DMS153 (cell line): ENCODE measurements at places on chromosomes 16 and 17.

DNA sequence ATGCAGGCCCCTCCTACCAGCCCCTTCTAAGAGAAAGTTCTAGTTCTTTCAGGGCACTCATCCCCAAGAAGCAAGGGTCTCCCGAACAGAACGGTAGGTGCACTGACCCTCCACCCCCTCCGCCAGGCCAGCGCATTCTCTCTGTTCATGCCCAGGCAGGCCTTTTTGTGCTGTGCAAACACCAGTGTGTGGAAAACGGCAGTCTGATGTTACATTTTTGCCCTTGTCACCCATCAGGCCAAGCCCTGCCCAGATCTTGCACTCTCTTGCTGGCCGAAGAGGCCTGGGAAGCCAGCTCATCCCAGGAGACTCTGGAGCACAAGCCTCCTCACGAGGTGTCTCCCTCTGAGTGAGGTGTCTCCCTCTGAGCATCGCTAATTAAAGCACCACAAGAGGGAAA, 16.1 kb upstream of the MTSS2 start:
- peak; percentile 40 for DNase-seq

DNA sequence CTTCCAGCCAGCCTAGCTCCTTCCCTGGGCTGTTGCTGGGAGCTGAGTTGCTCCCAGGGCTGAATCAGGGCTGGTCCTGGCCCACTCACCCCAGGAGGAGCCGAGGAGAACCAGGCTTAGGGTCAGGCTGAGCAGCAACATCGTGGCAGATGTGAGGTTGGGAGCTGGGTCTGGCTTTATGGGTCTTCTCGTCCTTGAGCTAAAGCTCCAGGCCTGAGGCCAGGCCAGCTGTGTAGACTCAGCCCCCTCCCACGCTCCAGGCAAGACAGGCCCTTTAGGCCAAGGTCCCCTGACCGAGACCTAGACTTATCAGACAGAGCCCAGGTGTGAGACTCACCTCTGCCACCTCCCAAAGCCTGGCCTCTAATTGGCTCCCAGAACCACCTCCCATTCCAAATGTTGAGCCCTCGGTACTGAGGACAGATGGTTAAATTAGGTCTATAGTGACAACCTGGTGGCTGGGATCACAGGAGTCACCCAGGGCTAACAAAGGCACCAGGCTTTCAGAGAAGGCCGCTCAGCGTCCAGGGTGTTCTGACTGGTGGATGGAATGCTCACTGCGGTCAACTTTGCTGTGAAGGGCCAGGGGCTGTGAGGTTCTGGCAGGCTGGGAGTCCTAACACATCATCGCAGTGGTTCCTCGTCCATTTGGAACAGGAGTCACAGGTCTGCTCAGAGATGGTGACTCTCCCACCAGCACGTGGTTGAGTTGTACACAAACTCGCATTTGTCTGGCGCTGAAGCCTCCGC, at the start of gene CTRL:
CTRL (minus strand) TSS at position 151 of the 750 bp plus-strand sequence; CDS start at position 141, 10 bp downstream.
- no peak for DNase-seq

DNA sequence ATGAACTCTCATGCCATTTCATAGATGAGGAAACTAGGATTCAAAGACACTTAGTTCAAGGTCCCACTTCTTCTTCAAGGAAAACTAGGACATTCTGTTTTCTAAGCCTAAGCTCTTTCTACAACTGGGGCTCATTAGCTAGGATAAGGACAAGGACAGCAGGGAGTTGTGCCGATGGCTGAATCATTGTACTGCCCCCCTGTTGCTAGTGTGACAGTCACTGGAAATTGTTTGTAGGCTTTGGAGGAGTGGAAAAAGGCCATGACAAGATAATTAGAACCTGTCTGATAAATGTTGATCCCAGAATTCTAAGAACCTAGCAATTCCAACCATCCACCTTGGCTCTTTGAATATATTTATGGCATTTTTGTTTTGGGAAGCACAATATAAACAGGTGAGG, 445.7 kb downstream of the CDH8 start:
- no peak for DNase-seq

GRCh38 chr16:67396159-67397035, 3.1 kb upstream of the TPPP3 start:
- peak; percentile 98 for DNase-seq

DNA sequence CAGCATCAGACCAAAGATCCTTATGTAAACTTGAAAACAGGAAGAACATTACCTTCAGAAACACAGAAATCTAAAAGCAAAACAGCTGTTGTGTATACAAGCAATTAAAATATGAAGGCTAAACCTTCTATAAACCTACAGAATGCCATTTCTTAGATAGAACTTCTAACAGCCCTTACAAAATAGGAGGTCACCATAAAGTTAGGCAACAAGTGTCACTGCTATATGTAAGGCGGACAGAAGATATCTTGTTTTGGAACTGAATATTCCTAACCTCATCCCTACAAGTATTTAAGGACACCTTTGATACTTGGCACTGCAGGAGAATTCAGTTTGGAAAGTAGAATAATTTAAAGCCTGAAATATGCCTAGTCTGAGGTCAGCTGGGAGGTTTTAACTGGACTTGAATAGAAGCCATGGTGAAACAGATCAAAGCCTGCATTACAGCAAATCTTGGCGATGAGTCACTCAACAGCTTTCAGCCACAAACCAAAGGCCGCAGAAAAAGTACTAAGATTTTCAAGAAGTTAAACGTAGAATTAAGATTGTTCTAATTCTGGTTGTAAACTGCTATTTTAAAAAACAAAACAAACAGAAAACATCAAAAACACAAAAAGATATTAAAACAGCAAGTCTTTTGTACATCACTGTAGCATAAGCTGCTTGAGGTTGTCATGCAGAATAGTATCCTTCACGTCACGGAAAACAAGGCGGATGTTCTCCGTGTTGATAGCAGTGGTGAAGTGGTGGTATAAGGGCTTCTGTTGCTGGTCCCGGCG, 42.7 kb downstream of the GNA13 start:
- no peak for DNase-seq

GRCh38 chr17:12745486-12745885, 43.8 kb upstream of the ARHGAP44 start:
- no peak for DNase-seq

GRCh38 chr16:78189121-78189520, 89.7 kb downstream of the WWOX start:
- DNase-seq: no peak

DNA sequence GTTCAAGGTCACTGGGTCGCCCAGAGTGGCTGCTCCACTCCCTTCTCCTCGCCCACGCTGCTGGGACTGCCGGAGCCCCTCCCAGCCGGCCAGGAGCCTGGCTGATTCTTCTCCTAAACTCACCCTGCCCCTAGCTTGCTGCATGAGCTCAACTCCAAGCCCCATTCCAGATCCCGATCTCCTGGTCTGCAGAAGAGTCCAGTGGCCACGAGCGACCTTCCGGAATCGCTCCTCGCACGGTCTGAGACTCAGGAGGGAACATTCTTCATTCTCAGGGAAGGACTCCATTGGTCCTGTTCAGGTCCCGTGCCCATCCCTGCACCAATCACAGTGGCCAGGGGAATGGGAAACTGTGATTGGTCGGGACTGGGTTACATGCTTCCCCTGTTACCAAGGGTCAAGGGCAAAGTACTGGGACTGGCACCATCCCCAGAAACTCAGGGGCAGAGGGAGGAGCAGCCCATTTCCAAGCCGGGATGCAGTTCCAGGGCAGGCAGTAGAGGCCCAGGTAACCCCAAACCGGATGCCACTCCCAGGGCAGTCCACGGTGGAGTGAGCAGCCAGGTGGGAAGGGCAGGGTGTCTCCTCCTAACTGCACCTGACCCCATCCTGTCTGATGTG, 24.5 kb upstream of the CIBAR2 start:
- DNase-seq: no peak

DNA sequence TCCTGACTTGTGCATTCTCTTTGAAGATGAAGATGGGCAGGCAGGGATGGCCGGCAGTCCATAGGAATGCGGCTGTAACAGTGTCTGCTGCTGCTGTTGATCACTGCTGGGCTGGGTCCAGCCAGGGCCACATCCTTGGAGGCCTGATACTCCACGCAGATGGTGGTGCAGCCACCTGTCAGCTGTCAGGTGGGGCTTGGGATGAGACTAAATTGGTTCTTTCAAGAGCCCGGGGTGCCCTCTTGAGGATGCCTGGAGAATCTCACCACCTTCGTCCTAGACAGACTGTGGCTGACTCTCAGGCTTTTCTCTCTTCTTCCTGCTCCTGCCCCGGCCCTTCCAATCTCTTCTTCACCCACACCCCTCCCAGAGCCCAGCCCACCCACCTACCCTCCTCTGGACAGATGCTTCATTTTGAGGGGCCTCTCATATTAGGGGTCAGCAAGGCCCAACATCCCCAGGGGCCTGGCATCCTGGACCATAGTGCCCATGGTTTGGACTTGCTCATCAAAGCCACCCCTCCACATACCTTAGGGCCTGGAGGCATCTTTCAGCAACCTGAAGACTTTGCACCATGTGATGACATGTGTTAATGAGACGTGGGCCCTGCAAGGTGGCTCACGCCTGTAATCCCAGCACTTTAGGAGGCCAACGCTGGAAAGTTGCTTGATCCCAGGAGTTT, 19.1 kb downstream of the OSBPL7 start:
- DNase-seq: peak; percentile 25

- no peak for DNase-seq
These were observed 354.1 kb downstream of the SEC14L1 start for GRCh38 chr17:77494664-77495435.

- no peak for DNase-seq
These were observed 32.8 kb downstream of the HIC1 start for GRCh38 chr17:2087597-2088211.

- DNase-seq: no peak
These were observed 77.1 kb downstream of the SDK2 start for GRCh38 chr17:73566905-73567782.

- DNase-seq: peak; percentile 33
These were observed 7.8 kb upstream of the MAPK7 start for GRCh38 chr17:19370493-19370960.

DNA sequence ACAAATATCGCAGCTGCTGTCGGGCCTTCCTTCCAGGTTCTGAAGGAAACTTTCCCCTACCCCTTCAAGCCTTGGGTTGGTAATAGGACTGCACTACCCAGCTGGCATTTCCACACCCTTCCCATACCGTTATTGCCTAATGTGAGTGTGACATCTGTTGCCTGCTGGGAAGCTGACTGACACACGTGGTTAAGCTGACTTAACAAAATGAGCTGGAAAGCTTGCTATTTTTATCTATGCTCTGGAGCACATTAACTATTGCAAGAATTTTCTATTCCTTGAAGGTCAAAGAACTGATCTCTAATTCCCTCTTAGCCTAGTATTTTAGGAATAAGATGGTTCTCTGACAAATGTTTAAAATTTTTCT, 79.5 kb downstream of the PMP22 start:
- no peak for DNase-seq

DNA sequence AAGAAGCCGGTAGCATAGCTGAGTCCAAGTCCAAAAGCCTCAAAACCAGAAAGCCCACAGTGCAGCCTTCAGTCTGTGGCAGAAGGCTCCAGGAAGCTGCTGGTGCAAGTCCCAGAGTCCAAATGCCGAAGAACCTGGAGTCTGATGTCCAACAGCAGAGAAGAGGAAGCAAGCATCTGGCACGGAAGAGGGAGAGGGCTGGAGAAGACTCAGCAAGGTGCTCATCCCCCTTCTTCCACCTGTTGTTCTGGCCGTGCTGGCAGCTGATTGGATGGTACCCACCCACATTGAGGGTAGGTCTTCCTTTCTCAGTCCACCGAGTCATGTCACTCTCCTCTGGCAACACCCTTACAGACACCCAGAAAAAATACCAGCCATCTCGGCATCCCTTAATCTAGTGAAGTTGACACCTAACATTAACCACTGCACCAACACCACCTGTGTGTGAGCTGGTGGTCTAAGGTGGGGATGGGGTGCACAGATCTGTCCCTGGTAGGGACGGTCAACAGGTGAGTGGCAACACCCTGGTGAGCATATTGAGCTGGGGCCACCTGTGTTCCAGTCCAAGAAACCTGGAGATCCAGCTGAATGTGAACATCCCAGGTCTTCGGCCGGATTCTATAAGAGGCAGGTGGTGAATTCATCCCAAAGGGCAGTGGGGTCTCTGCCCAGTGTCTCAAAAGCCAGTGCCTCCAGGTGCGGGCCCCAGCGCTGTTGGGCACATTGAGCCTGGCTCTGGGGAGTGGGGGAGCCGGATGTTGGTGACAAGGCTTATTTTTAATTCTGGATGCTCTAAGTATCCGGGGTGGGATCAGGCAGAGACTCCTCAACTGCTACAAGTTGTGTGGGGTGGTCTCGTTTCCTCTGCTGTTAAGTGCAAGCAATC, 9.8 kb downstream of the MIEF2 start:
- DNase-seq: no peak

GRCh38 chr17:20982589-20983358, 60.0 kb downstream of the USP22 start:
- DNase-seq: no peak

DNA sequence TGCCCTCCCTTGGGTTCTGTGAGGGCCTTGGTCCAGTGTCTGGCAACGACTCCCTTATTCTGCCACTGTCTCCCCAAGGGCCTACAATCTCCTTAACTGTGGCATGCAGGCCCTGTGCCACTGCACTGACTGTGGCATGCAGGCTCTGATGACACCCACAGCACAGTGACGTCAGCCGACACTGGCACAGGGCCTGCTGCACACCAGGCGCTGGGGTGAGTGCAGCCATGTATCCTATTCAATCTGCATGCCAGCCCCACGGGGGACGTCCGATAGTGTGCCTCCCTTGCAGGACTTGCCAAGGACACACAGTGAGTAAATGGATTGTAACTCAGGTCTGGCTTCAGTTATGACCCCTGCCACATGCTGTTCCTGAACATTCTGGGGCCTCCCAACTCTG, 39.8 kb upstream of the RASD1 start:
- no peak for DNase-seq

DNA sequence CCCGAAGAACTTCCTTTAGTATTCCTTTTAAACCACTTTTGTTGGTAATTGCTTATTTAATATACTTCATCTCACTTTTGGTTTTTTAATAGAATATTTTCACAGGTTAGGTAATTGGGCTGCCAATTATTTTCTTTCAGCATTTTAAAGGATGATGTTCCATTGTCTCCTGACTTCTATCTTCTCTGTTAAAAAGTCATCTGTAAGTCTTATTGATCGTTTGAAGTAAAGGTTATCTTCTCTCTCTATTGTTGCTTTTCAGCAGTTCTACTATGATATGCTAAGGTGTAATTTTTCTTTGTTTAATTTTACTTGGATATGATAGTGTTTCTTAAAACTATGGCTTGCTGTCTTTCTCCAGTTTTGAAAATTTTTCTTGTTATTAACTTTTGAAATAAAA, 307.5 kb downstream of the MAP2K4 start:
- DNase-seq: no peak

DNA sequence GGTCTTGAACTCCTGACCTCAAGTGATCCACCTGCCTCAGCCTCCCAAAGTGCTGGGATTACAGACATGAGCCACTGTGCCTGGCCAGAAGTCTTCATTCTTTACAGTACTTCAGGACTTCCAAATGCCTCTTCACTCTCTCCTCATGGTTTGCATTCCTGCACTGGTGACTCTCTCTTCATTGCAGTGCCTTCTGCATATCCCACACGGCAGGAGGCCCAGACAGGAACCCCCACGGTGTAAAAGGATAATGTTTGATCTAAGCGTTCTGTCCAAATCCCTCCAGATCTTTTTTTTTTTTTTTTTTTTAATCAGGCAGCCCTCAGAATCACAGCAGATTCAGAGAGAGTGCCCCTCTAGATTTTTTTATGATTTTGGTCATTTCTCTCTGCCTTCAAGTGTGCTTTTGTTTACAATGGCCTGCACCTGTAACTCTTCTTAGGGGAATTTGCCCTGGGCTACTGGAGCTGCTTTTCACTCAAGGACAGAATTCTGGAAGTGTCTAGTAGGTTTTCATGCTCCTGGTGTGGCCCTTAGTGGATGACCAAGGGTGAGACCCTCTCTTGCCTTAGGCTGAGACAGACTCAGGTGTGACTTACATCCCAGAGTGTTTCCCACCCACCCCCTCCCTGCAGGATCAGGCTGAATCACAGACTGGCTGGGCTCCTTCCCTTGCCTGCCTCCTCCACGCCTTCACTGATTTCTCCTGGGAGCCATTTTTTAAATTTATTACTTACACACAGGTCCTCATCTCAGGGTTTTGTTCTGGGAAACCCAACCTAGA, 19.8 kb upstream of the NF1 start:
- DNase-seq: no peak
